Urinary bladder (tissue), 4 donors: ENCODE measurements at places on chromosomes 6 and 20. TPM values are rescaled to one million over a fixed set of nuclear protein-coding genes. Genes with fewer than 3 reads are reported as not detected.

Gene MRPS18B
- 58.6 TPM for polyA plus RNA-seq

GRCh38 chr6:147604373-147604772 is 95.9 kb downstream of the SAMD5 start:
- no peak for DNase-seq

Gene SPEF1
- polyA plus RNA-seq, result 0.16 TPM

- DNase-seq, result no peak
These were observed 158.7 kb downstream of the SCML4 start for GRCh38 chr6:107665382-107665781.

- peak; percentile 71 for DNase-seq
These were observed 42.5 kb downstream of the EIF2S2 start for GRCh38 chr20:34069341-34070078.

DNA sequence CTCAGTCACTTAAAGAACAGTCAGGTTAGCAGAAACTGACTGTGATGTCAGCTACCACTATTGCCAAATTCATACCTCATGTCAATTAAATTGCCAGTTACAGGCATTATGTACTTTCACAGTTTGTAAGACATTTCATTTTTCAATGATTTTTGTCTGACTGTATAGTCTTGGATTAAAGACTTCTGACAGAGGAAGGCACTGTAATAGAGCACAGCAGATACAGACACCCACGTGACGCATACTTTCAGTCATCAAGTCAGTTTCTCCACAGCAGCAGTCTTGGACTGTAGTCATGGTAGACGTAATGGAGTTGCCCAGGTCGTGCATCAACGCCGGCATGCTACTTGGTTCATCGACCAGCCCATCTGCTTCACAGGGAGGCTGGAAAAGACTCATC is 29.5 kb upstream of the ELOVL5 start:
- DNase-seq, result no peak

Gene EPM2A
- polyA plus RNA-seq, result 25.3 TPM

Gene OPRL1
- polyA plus RNA-seq, result 0.67 TPM

- no peak for DNase-seq
These were observed 47.7 kb downstream of the COL19A1 start for GRCh38 chr6:69914015-69914485.

DNA sequence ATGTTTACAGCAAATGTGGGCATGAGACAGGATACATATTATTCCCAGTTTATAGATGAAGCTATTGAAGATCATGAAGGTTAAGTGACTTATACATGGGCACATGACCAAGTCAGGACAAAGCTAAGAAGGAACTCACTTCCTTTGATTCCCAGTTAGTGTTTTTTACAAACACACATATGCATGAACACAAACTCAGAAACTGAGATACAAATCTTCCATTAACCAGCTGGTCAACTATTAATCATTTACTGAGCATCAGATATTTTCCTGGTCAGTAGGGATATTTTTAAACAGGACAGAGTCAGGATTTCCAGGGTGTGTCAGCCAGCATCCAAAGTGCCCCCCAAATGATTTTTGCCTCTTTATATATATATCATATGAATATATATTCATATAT is 222.2 kb downstream of the OGFRL1 start:
- no peak for DNase-seq

Gene GNAS-AS1
- polyA plus RNA-seq, result 0.13 TPM

Gene LINC00237
- polyA plus RNA-seq, result not detected

Gene NKAIN2
- polyA plus RNA-seq, result 0.24 TPM

Gene ZNF341
- 3.1 TPM for polyA plus RNA-seq

DNA sequence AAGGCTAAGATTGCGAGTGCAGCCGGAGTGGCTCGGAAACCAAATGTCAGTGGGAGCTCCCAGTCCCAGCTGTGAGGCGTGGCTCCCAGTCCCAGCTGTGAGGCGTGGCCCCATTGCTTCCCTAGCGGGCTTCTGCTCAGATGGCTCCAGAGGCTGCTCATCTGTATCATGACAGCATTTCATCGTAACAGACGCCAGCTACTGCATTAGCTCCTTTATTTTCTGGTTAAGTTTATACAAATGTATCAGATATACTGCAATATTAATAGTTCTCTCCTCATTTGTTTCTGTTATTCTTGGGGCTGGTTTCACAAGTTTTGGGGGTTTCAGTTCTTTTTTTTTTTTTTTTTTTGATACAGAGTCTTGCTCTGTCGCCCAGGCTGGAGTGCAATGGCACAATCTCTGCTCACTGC is 34.7 kb upstream of the TBXT start:
- DNase-seq, result no peak

DNA sequence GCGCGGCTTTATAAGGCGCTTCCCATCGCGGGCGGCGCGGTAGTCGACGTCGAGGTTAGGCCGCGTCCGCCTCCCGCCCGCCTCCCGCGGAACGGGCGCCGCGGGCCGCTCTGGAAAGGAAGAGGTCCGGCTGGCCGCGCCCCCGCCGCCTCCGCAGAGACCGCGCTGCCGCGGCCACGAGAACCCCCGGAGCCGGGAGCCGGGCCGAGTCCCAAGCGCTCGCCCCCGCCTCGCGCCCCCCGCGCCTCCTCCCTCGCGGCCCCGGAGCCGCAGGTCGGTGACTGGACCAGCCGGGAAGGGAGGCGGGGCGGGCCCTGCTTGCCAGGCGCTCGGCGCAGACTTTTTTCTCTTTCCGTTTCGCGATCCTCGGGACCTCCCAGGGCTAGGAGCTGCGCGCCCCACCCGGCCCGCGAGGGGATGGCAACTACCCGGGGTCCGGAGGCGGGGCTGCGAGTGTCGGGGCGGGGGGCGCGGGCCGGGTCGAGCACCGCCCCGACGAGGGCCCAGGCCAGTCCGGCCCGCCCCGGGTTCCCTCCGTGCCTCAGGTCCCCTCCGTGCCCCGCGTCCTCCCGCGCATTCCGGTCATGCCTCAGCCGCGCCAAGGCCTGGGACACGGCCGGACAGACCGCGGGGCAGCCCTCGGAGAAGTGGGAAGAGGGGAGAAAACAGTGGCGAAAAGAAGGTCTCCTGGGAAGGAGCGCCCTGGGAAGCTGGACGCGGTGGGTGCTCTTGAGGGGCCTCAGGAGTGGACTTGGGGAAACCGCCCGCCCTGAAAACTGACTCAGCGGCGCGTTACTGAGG is 417 bp upstream of the PXDC1 start:
- no peak for DNase-seq

Gene CCHCR1
- 16.0 TPM for polyA plus RNA-seq

Gene BEND3
- 1.0 TPM for polyA plus RNA-seq

Gene KCNQ2
- polyA plus RNA-seq, result 0.14 TPM

DNA sequence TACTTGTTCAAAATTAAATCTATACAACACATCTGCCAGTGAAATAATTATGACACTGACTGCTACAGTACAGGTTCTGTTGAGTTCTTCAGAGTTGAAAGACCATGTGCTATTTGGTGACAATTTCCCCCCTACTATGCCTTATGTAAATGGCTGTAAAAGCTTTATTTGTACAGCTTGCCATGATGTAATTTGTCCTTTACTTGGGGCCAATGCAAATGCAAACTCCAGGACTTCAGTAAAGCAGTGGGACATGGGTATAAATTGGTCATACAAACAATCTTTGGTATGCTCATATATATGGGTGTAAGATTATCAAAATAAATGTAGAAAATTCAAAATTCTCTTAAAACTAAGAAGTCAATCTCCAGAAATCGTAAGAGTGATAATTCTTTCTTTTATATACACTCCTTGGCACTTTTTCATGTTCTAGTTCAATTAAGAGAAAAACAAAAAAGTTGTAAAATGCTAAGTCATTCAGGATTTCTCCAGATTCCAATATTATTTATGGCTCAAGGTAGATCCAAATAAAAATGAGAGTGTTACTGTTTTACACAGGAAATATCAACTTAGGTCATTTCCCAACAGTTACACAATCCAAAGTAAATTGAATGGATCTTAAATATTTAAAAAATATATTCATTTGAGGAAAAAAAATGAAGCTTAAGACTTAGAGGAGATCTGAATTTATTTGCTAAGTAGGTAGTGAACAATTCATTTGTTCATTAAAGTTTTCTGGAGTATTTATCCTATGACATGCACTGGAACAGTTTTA is 1310.5 kb upstream of the CITED2 start:
- no peak for DNase-seq

DNA sequence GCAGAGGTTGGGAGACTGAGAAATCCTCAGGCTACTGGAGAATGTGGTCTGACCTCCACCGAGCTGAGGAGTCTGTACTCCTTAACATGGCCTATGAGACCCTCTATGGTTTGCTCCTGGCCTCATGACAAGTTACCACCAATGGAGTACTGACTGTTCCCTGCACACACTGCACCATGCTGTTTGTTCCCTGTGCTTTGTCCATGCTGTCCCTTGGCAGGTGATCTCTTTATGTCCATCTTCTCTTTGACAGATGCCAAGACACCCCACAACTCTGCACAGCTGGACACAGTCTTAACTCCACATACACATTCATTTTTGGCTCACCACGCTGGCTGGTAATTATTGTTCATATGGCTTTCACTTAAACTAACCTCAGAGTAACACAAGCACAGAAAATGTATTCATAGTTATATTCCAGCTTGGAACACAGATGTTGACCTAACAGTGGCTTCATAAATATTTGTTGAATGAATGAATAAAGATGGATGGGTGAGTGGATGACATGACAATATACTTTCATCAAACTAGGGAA is 258.0 kb downstream of the ATXN1 start:
- no peak for DNase-seq

- DNase-seq, result no peak
These were observed 73.0 kb downstream of the SLX4IP start for GRCh38 chr20:10508060-10508459.

Gene ZNF451
- polyA plus RNA-seq, result 12.4 TPM

GRCh38 chr20:38152621-38153221 is 12.3 kb downstream of the TGM2 start:
- no peak for DNase-seq

GRCh38 chr20:1992359-1993110 is 1.3 kb downstream of the PDYN start:
- DNase-seq, result no peak

DNA sequence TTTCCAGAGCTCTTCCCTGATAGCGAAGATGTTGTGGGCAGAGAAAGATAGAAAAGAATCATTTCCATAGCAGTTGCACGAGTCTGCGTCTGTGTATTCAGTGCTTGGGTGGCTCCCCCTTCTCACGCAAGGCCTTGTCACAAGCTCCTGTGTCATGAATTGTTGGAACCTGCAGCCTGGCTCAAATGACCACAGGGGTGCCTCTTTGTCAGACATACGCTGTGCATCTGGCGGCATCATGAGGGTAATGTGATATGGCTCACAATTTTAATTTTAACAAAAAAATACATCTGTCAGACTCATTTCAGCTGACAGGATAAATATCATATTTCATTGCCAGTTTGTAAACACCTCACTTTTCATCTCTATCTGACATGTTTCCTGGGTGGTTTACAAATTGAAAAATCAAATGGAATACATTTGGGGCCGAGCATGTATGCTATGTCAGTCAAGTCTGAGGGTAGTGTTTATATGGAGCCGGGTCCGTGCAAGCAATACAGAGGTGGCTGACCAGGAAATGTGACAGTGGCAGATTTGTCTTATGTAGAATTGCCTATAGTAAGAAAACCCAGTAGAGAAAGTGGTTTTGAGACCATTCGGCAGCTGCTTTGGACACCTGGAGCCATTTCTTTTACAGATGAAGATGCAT is 90.9 kb downstream of the CAP2 start:
- no peak for DNase-seq

GRCh38 chr20:44856442-44856841 is 29.1 kb upstream of the YWHAB start:
- DNase-seq, result no peak

Gene MMP24
- polyA plus RNA-seq, result 0.67 TPM

Gene PREX1
- 12.6 TPM for polyA plus RNA-seq

Gene HTR1E
- not detected for polyA plus RNA-seq

DNA sequence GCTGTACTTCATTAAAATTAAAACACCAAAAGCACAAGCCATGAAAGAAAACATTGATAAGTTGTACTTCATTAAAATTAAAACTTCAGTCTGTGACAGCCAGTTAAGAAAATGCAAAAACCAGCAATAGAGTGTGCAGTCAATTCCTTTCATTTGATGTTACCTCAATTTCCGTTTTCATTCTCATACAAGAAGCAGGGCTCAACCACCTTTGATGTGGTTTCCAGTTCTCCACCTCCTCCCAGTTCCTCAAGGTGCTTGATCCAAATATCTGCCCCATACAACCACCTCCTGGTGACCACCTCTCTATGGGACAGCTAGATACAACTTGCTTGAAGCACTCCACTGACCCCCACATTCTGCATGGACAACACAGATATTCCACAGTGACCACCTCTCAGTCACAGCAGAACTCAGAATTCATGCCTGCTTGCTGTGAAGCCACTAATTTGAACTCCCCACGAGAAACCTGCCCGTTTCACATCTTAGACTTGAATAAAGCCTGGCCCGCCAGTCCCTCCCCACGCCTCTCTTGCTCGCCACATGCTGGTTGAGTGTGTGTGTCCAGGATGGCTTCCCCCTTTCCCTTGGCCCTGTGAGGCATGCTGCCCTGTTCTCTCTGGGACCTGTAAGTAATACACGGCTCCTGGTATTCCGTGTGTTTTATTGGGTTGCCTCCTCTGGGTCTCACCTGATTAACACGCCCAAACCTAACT is 66.1 kb downstream of the FAM50B start:
- DNase-seq, result no peak

GRCh38 chr6:166440729-166441128 is 58.0 kb upstream of the MPC1 start:
- no peak for DNase-seq
